Hippocampal formation (tissue), 2 donors: ENCODE measurements at places on chromosomes 6 and 20.

GRCh38 chr6:50654155-50654554 lies 59.2 kb upstream of the TFAP2D start:
- DNase-seq = no peak

DNA sequence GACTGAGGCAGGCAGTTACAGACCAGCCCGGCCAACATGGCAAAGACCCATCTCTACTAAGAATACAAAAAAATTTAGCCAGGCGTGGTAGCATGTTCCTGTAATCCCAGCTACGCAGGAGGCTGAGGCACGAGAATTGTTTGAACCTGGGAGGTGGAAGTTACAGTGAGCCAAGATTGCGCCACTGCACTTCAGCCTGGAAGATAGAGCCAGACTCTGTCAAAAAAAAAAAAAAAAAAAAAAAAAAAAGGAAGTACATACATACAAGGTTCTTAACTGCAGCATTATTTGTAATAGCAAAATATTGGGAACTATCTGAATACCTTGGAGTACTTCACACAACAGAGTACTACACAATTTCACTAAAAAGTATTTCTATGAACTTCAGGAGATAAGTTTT lies 183.5 kb upstream of the OLIG3 start:
- DNase-seq = no peak

DNA sequence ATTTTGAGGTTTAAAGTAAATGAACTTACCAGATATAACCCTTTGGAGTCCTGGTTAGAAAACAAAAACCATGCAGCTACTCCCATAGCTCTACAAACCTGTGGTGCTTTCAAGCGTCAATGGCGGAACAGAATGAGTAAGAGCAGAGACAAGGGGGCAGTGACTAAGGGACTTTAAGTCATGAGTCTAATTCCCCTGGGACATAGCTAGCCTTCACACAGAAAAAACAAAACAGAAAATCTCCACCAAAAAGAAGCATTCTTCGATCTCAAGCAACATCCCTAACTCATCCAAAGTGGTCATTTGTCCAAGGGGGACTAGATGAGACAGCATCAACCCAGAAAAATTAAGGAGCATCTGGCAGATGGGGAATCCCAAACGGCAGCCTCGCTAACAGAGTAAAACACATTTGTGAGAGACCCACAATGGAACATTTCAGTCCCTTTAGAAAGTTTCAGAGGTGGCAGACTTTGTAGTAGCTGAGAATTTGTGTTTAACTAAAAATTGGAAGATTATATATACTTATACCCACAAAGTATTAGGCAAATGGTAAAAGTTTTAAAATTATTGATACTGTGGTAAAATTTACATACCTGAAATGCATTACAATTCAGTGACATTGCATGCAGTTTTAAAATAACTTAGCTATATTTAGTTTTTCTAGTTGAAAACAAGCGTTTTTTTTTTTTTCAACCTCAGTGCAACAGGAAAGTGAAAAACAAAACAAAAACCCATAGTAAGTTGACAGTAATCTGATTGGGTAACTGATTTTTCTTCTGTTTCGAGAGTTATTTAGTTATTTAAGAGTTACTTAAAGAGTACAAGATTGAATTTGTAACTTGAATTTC lies 67.5 kb downstream of the KCNQ5 start:
- DNase-seq = no peak

- no peak for DNase-seq
Observed at GRCh38 chr6:116012951-116013350, 47.7 kb downstream of the FRK start.

DNA sequence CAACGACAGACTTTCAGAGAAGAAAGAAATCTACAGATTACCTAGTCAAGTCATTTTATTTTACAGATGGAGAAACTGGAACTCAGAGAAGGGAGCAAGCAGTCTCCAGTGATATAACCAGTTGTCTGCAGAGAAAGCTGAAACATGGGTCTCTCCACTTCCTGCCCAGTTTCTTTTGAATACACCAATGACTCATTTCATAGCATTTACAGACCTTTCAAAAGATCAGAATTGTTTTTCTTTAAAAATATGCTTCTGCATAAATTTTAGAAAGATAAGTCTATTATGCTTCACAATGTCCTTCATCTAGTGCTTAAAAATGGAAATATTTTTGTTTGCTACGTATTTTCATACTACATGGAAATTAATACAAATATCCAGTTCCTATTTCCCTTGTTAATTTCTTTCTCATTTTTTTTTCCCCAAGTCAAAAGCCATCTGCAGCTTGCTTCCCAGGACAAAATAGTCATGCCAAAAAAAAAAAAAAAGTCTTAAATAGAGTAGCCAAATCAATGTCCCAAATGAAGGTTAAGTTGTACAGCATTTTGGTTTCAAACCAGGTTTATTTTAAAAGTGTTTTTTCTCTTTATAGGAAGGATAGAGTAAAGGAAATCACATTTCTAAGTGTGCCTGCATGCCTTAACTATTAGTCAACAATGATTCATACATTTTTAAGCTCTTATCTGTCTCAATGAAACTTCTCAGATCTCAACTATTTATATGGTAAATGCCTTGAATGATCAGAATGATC lies 36.9 kb downstream of the ARHGAP18 start:
- DNase-seq = no peak

GRCh38 chr6:91166271-91167046 lies 579.6 kb upstream of the MAP3K7 start:
- no peak for DNase-seq

- DNase-seq = no peak
Observed at GRCh38 chr6:71383901-71384489, 95.4 kb downstream of the OGFRL1 start.

DNA sequence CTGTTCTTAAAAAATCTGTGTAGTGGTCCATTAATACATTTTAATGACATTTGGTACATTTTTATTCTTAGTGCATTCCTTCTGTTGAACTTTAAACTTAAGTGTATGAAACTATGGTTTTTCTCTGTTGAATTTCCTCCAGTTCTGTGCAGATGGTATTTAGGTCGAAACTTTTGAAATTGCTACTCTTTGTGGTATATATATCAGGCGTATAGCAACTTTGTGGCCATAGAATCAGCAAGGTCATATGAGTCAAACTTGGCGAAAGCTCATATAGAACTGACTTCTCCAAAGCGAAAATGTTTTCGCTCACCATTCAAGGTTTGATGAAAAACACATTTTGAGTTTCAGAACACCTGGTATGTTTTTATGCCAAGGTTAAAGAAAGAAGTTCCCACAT lies 93.7 kb downstream of the MAP3K4 start:
- DNase-seq = no peak

- DNase-seq = no peak
Observed at GRCh38 chr20:34525709-34526416, 9.6 kb downstream of the DYNLRB1 start.

- DNase-seq = no peak
Observed at GRCh38 chr6:105817961-105818360, 268.2 kb upstream of the PRDM1 start.

DNA sequence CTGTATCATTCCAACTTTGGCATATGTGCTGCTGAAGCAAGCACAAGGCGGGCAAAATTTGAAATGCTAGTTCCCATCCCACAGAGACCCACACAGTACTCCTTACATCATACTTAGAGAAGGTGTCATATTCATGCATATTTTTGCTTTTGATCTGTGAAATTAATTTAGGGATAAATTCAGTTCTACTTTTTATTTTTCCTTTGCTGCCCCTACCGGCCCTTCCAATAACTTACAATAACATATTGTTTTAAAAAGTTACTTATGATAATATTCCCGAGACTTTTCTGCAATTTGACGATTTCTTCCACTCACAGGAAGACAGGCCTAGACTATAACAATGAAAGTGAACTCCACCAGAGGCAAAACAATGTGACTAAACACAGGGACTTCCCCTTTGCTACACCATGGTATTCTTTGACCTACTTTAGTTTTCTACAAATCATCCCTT lies 35.0 kb downstream of the SESN1 start:
- no peak for DNase-seq
